ENCODE measurements at places on chromosomes 7 and 10. TPM values are rescaled to one million over a fixed set of nuclear protein-coding genes. Genes with fewer than 3 reads are reported as not detected.

STAMBPL1 gene
- total RNA-seq, result 7.7 TPM

DNA sequence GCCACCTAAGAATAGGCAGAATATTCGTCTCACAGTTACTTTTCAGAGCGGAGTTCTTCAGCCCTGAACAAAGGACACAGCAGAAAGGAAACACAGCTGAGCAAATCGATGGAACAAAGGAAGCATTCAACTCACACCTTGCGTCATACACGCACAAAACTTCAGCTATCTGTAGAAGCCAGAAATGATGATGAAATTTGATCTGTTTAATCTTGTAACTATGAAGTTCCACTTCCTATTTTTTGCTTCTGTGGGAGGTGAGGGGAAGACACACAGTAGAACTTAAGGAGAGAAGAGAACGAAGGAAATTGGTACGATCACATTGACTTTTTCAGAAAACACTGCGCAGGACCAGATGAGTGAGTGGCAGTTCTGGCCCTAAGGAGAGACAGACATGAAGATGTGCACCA lies 26.2 kb downstream of the FAM171A1 start:
- H3K36me3 ChIP-seq, result no peaks in the 10 kb centered on the region
- no peaks in the 10 kb centered on the region for H3K4me1 ChIP-seq
- H3K27ac ChIP-seq, result no peak overlapping the region

KCNIP2 gene
- total RNA-seq, result 0.76 TPM

DNA sequence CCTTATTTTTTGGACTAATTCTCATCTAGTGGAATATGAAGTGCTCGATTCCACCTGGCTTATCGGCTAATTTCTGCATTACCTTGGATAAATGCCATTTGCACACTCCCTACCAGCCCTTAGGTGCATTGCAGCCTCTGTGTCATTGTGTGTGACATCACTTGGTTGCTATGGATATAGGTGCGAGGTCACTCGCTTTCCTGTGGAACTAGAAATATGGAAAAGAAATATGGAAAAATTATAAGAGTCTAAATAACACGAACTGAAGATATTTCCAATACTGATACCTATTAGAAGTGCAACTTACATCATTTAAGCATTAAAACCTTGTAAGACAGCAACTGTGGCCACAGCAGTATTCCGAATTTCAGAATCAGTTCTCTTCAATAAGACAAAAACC lies 2.0 kb downstream of the YWHAG start:
- H3K27ac ChIP-seq, result peak overlapping the region; percentile 99
- H3K36me3 ChIP-seq, result no peaks in the 10 kb centered on the region
- H3K4me1 ChIP-seq, result peaks cover 38% of the 10 kb centered on the region
- DNase-seq, result no peak

- no peak for DNase-seq
- peak overlapping the region; percentile 84 for H3K4me3 ChIP-seq
- H3K27me3 ChIP-seq, result no peaks in the 10 kb centered on the region
- H3K36me3 ChIP-seq, result no peaks in the 10 kb centered on the region
Measured at GRCh38 chr7:106110238-106110560, 1.9 kb downstream of the SYPL1 start.

DNA sequence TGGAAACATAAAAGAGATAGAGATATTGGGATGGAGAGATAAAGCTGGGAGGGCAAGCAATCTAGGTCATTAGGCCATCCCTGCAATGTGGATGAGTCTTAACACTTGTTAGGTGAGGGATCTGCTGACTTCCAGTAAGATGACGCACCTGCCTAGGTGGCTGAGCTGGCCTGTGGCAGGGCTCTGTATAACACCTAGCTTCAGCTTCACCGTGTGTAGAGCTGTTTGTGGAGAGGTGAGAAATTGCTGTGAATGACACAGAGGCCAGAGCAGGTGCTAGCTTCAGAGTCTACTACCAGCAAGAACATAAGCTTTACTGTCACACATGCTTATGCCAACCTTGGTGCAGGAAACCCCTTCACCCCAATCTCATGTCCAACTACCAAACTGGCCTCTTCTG lies 1010.0 kb downstream of the TYW1 start:
- H3K27ac ChIP-seq, result no peak overlapping the region
- H3K36me3 ChIP-seq, result no peaks in the 10 kb centered on the region
- H3K4me1 ChIP-seq, result no peaks in the 10 kb centered on the region
- DNase-seq, result no peak
- no peaks in the 10 kb centered on the region for H3K27me3 ChIP-seq

- no peaks in the 10 kb centered on the region for H3K4me1 ChIP-seq
- H3K4me3 ChIP-seq, result no peak overlapping the region
- no peaks in the 10 kb centered on the region for H3K27me3 ChIP-seq
- peaks cover 6% of the 10 kb centered on the region for H3K36me3 ChIP-seq
- no peak for DNase-seq
- no peak overlapping the region for H3K27ac ChIP-seq
Measured at GRCh38 chr7:35909870-35910357, 109.1 kb downstream of the SEPTIN7 start.

- H3K36me3 ChIP-seq, result no peaks in the 10 kb centered on the region
- H3K27ac ChIP-seq, result no peak overlapping the region
- DNase-seq, result no peak
- H3K4me1 ChIP-seq, result no peaks in the 10 kb centered on the region
Measured at GRCh38 chr10:14409856-14410458, 79.2 kb upstream of the FRMD4A start.

PSTK gene
- total RNA-seq, result 3.5 TPM

DNA sequence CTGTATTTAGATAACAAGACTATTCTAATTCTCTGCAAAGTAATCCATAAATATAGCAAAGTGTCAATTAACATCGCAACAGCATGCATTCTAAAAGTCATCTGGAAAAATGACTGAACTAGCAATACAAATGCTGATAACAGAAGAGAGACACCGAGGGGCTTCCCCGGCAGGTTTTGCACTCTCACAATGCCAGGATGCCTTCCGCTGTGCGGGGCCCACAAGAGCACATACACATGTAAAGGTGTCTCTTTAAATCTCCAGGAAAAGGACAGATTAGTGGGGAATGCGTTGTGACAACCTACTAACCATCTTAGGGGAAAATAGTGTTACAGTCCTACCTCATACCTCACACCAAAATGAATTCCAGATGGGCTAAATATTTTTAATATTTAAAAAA lies 86.9 kb downstream of the CXCL12 start:
- H3K27me3 ChIP-seq, result no peaks in the 10 kb centered on the region
- H3K27ac ChIP-seq, result no peak overlapping the region
- no peak for DNase-seq
- H3K4me3 ChIP-seq, result no peak overlapping the region
- no peaks in the 10 kb centered on the region for H3K36me3 ChIP-seq

SSC4D gene
- 2.1 TPM for total RNA-seq

- H3K27ac ChIP-seq, result peak overlapping the region; percentile 65
- H3K36me3 ChIP-seq, result no peaks in the 10 kb centered on the region
- no peaks in the 10 kb centered on the region for H3K4me1 ChIP-seq
- DNase-seq, result peak; percentile 77
- no peaks in the 10 kb centered on the region for H3K27me3 ChIP-seq
- H3K4me3 ChIP-seq, result peak overlapping the region; percentile 24
Measured at GRCh38 chr10:122019414-122019975, 30.5 kb downstream of the TACC2 start.

DNA sequence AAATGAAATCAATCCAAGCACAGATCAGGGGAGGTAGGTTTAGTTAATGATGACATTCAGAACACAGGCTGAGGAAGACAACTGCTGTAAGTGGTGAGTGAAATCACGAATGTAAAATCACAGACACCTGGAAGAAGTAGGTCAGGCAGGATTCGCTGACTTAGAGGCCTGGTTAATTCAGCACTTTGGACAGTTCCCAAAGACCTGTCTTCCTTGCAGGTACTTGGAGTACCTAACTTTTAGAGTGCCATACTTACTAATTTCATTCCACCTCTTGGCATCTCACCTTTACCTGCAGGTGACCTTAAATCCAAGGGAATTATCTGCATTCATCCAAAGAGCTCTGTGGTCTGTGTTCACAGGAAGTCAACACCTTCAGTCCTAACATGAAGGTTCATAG lies 822.3 kb downstream of the PHTF2 start:
- H3K27ac ChIP-seq, result no peak overlapping the region
- H3K36me3 ChIP-seq, result no peaks in the 10 kb centered on the region
- H3K27me3 ChIP-seq, result no peaks in the 10 kb centered on the region

GRCh38 chr7:112869111-112869774 lies 79.0 kb upstream of the TMEM168 start:
- H3K4me3 ChIP-seq, result no peak overlapping the region
- H3K36me3 ChIP-seq, result no peaks in the 10 kb centered on the region
- H3K4me1 ChIP-seq, result no peaks in the 10 kb centered on the region
- H3K27ac ChIP-seq, result no peak overlapping the region
- DNase-seq, result peak; percentile 12
- no peaks in the 10 kb centered on the region for H3K27me3 ChIP-seq

DNA sequence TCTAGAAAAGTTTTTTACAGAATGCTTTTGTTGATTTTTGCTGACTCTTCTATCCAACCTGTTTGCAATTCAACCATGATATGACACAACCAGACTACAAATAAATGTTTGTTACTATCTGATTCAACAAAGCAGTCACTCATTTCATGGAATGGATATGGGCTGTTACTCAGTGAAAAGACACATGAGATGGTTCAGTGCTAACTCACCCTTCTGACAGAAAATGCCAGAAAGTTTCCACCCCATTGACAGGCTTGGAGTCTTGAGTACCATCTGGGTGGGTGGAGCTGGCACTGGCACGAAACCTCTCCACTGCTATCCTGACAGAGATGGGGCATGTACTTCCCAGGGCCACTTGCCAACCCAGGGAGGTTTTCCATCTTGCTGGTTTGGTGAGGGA lies 39.5 kb downstream of the RBM28 start:
- H3K4me1 ChIP-seq, result no peaks in the 10 kb centered on the region
- no peak overlapping the region for H3K27ac ChIP-seq
- H3K27me3 ChIP-seq, result no peaks in the 10 kb centered on the region

ASIC3 gene
- total RNA-seq, result 4.7 TPM

- H3K27ac ChIP-seq, result no peak overlapping the region
- no peaks in the 10 kb centered on the region for H3K27me3 ChIP-seq
- H3K4me1 ChIP-seq, result no peaks in the 10 kb centered on the region
- no peak overlapping the region for H3K4me3 ChIP-seq
Measured at GRCh38 chr7:21753071-21753470, 192.6 kb downstream of the CDCA7L start.

DNA sequence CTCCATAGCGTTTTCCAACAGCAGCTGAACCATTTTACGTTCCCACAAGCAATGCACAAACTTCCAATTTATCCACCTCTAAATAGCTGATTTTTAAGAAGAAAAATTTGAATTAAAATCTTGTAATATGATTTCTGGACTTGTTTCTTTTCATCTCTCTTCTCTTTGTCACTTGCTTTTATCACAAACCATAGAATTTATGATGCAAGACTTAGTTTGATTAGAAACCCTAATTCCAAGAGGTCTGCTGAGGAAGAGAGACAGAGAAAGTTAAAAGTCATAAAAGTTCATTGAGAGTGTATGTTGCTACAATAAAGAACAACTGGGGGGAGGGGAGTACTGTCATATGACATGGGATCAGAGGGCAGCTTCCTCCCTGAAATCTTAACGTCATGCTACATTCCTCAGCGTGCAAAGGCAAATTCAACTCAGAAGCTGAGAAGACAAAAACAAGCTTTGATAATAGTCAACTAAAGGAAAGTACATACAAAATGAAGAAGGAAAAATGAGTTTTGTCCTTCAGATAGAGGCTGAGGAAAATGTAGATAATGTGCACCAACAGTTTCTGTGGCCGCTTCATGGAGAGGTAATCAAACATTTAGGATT lies 18.4 kb upstream of the CUBN start:
- H3K36me3 ChIP-seq, result no peaks in the 10 kb centered on the region
- H3K27me3 ChIP-seq, result no peaks in the 10 kb centered on the region
- no peak for DNase-seq
- no peaks in the 10 kb centered on the region for H3K4me1 ChIP-seq
- H3K27ac ChIP-seq, result no peak overlapping the region
- H3K4me3 ChIP-seq, result no peak overlapping the region

DNA sequence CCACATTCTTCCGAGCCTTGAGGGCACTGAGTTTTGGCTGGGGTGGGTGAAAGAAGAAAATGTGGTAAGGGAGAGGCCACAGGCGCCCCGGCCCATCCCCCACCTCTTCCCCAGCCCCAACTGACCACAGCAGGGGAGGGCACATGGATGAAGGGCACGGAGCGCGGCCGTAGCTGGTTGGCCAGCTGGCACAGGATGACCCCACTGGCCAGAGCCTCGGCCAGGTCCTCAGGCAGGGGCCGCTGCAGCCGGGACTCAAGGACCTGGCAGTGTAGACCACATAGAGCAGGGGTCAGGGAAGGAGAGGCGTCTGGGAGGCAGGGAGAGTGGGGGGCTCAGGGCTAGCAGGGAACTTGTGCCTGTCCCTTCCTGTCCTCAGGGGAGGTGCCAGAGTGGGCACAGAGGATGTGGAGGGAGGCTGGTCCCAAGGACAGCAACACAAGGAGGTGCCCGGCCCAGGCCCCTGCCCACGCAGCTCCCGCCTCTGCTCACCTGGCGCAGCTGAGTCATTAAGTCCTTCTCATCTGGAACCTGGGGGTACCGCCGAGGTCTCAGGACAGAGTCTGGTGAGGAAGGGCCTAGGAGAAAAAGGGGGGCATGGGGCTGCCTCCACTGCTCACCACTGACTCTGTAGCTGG lies 2.2 kb upstream of the SAP25 start:
- no peak overlapping the region for H3K27ac ChIP-seq
- H3K36me3 ChIP-seq, result peaks cover 46% of the 10 kb centered on the region
- H3K27me3 ChIP-seq, result no peaks in the 10 kb centered on the region
- H3K4me3 ChIP-seq, result no peak overlapping the region

BHLHA15 gene
- total RNA-seq, result 20.1 TPM

RABGEF1 gene
- 30.1 TPM for total RNA-seq

DNA sequence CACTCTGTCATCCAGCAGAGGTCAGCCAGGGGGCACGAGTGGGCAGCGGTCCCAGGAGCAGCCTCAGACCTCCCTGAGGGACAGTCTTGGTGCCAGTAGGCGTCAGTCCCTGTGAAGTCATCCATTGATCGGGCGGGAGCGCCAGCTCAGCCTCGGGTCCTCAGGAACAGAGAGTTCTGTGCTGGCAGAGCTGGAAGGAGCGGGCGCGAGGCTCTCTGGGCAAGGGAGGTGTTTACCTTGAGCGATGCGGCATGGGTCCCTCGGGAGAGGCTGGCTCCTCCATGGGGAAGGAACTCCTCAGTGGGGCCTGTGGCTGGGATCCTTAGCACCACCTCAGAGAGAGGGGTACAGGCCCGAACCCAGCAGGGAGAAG lies 101.1 kb upstream of the PPIF start:
- peaks cover 93% of the 10 kb centered on the region for H3K4me1 ChIP-seq
- H3K36me3 ChIP-seq, result no peaks in the 10 kb centered on the region
- H3K27ac ChIP-seq, result peak overlapping the region; percentile 84

- no peak overlapping the region for H3K4me3 ChIP-seq
- H3K4me1 ChIP-seq, result no peaks in the 10 kb centered on the region
- DNase-seq, result no peak
- H3K36me3 ChIP-seq, result no peaks in the 10 kb centered on the region
- H3K27ac ChIP-seq, result no peak overlapping the region
Measured at GRCh38 chr7:142303650-142304049, 45.8 kb upstream of the PRSS58 start.

DNA sequence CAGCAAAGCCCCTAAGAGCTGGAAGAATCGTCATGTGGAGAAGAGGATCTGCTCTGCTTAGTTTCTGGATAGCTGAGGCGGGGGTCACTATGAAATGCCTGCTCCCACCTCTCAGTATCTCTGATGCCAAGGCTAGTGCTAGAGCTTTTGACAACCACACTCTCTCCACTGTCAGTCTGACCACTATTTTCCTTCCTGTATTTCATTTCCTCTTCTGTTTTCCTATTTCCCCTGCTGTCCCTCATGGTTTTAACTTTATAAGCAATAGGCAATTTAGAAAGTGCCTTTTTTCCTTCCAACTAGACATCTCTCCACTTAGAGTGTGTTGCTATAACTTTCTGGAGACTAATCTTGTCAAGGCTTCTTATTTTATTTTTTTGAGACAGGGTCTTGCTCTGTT lies 23.6 kb downstream of the C7orf57 start:
- H3K4me3 ChIP-seq, result no peak overlapping the region
- no peaks in the 10 kb centered on the region for H3K27me3 ChIP-seq
- no peak for DNase-seq
- H3K27ac ChIP-seq, result no peak overlapping the region
- no peaks in the 10 kb centered on the region for H3K4me1 ChIP-seq

All from upper lobe of left lung (tissue), 6 donors.